Stimulated activated CD8-positive, alpha-beta memory T cell treated with anti-CD3 and anti-CD28 coated beads, Interleukin-15, amount 100 ng/mL, for 48 hours (primary cell): ENCODE measurements at places on chromosomes 3 and 15.

DNA sequence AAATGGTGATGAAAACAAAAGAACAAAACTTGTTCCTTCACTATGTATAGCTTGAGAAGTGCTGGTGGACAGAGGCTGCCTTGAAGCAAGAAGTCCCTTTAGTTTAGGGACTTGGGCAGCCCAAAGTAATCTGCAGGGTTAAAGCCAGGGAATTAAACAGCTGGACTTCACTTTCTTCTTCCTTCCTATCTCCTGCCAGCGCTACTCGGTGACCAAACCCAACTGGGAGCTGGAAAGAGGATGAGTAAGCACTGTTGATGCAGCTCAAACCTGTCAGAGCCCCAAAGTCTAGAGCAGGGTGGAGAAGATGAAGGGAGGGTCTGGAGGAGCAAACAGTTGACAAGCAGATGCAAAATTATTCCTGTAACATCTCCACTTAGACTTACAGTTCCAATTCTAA, 73.1 kb upstream of the FBN1 start:
- DNase-seq, result no peak

- DNase-seq, result no peak
Observed at GRCh38 chr3:123750659-123751420, 133.3 kb downstream of the MYLK start.

DNA sequence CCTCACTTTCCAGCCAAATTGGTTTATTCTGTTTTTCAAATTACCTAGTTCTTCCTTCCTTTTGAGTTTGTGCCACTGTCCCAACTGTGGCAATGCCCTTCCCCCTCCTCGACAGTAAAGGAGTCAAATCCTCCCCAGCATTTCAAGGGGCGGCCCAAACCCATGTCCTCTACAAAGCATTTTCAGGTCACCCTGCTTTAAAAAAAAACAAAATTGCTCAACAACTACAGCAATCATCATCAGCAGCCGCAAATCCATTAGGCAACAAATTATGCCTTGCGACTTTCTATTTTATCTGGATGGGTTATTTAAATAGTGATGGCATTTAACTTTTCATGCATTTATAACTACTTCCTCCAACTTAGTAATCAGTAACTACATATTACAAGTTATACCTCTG, 32.7 kb downstream of the PLD1 start:
- DNase-seq, result no peak

GRCh38 chr15:41279535-41280283, 48.6 kb downstream of the CHP1 start:
- DNase-seq, result no peak

DNA sequence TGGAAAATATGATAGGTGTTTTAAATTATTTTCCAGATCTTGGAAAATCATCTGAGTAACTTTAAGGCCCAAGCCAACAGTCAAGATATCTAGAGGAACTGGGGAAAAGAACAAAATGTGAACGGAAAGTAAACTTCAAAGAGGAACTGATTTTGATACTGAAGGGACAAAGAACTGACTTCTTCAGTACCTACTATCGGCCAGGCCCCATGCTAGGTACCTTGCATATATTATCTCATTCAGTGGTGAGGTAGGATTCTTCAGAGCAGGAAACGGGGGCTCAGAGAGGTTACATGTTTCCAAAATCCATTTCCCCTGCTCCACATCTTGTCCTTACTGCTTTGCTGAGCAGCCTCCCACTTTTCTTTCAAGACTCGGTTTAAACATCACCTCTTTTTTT, 9.8 kb upstream of the ZNF710 start:
- no peak for DNase-seq

DNA sequence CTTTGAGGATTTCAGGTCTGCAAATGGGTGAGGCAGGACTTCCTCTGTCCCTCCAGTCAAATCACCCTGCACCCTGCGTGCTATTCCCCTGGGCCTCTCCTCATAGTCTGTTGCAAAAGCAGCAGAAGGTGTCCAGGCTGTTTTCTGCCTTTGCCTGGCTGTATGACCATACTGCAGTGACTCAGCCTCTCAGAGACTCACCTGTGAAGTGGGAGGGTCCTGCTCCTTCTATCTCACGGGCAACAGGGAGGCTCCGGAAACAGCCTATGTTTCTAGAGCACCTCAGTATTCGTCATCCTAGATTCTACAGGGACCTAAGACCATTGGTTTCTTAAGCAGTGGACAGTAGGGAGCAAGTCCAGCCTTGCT, 216.4 kb downstream of the TLE3 start:
- no peak for DNase-seq

GRCh38 chr3:46406443-46406787, 451 bp downstream of the CCR5AS start:
- DNase-seq, result no peak

DNA sequence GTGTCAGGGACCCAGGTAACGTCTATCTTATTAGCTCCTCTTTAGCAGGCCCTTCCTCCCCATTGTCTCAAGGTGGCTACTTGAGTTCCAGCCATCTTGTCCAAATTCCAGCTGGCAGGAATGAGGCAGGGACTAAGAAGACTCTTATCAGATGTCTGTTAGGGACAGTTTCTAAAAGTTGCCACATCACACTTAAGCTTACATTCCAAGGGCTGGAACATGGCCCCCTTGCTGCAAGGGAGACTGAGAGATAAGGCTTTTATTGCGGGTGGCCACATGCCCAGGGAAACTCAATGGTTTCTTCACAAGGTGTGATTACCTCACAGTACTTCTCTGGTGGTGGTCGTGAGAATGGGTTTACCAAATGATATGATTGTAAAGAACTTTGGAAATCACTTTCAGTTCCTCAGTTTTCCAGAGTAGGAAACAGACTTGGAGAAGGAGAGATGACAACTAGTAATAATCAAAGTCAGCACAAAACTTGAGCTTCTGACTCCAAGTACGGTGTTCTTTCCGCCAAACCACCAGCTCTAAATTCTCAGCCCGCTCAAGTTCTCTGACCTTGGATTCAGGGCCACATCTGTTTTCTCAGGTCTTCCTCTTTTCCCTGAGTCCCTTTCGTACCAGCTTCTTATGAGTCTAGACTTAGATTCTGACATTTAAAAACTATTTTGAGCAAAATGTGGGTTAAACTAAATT, 14.2 kb downstream of the PDIA5 start:
- no peak for DNase-seq

- no peak for DNase-seq
Observed at GRCh38 chr3:66472313-66473134, 28.3 kb downstream of the LRIG1 start.

GRCh38 chr3:27024493-27024892, 344.7 kb downstream of the NEK10 start:
- no peak for DNase-seq

- DNase-seq, result no peak
Observed at GRCh38 chr3:186239321-186239720, 122.7 kb downstream of the DGKG start.

DNA sequence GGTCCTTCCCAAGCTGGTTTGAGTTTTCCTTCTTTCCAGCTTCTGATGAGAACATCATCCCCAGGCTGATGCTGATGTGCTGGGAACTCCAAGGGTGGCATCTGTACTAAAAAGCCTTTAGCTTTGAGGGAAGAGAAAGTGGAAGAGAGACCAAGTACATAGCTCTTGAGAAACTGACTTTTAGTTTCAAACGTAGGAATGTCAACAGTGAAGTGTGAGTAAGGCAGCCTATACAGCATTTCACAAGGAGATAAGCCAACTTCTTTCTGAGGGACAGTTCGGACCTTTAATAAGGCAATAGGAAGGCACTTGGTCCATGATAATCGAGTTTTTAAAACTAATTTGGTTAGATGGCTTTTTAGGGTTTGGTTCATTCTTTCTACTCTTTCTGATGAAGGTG, 53.7 kb downstream of the DLG1 start:
- DNase-seq, result no peak

DNA sequence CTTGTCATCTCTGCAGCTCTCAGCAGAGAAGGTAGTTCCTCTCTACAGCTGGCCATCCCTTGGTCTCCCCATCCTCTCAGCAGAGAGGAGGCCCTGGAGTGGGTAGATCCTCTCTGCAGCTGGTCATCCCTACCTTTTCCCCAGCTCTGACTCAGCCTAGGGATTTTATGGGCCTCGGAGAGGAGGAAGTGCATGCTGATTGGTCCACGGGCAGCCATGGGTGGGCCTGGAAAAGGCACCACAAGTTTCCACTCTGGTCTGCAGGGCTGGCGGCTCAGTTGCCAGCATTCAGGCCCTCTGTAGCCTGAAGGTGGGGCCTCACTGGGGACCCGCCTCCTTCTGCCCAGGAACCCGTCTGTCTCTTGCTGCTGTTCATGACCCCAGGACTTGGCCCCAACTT, 36.9 kb downstream of the NR1D2 start:
- DNase-seq, result no peak

DNA sequence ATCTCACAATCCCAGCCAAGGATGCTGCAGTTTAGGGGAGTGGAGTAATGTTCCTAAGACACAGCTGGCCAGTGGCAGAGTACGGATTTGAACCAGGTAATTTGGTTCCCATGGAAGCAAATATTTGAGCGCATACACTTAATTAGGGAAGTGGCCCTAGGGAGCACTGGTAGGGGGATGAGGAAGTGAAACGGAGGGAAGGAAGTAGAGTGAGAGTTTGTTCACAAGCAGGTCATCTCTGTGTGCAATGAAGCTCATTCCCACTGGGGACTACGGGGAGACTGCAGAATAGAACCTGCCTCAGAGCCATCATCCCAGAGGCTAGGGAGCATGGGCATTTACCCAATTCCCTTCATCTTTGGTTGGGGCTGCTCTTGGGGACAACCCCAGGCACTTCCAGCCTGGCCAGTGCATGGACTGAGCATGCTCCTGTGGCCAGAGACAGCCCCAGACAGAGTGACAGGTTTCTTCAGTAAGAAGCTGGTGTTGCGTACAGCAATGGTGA, 317.2 kb upstream of the PROK2 start:
- no peak for DNase-seq

- no peak for DNase-seq
Observed at GRCh38 chr3:157384491-157384890, 52.2 kb upstream of the PTX3 start.

DNA sequence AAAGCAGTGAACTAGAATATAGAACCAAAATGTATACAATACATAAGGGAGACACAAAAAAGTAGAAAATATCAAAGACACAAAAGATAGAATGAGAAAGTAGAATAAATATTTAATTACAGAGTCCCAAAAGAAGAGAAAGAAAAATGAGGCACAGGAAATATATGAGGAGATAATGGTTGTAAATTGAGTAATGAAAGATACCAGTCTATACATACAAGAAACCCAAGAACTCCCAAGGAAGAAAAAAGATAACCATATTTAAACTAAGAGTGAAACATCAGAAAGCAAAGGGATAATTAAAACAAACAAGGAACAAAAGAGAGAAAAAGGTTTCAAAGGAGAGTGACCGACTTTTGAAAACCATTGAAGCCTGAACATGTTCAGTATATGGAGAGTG, 47.3 kb downstream of the CPEB1 start:
- DNase-seq, result no peak

DNA sequence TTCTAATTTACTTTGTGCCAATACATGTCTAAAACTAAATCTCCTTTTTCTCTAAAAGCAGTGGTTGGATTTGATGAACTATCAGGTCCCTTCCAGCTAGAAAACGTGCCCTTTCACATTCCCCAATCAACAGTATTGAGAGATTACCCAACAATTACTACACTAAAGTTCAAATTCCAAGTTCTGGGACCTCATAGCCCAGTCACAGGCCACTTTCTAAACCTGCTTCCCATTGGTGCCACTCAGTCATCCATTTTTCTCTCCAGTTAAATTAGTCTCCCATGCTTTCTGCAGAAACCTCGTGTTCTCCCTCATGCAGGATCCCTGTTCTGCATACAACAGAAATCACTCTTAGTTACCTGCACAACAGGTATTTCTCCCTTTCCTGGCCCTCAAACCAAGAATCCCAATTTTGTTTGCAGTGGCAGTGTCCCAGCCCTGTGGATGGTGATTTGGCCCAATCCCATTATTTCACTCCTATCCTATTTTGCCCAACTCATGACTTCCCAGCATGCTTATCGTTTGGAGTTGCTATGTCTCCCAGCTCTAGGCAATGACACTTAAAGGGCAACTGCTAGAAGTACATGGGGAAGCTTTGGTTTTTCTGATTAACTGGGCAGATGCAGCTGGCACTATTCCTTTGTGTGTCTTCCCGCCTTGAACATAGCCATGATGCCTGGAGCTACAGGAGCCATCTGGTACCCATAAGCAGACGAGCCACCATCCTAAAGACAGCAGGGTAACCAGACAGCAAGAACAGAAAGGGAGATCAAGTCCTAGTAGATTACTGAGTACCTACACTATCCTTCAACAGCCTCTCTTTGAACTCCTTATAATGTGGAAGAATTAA, 224.2 kb downstream of the MINAR1 start:
- no peak for DNase-seq

DNA sequence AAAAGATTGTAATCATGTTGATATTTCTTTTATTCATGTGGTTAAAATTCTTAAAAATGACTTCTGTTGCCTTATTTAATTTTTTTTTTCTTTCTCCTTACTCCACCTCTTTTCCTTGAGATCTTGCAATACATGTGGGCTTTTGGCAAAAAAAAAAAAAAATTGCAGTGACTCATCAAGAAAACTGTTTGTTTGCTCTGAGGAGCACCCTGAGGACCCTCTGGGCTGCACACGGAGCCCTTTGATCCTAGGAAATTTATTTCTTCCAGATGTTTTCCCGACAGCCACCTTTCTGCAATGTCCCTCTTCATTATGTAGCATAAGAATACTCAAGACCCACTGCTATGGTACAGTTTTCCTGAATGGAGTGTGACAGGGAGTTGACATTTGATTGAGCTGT, 371.7 kb downstream of the ZBTB20 start:
- DNase-seq, result no peak

DNA sequence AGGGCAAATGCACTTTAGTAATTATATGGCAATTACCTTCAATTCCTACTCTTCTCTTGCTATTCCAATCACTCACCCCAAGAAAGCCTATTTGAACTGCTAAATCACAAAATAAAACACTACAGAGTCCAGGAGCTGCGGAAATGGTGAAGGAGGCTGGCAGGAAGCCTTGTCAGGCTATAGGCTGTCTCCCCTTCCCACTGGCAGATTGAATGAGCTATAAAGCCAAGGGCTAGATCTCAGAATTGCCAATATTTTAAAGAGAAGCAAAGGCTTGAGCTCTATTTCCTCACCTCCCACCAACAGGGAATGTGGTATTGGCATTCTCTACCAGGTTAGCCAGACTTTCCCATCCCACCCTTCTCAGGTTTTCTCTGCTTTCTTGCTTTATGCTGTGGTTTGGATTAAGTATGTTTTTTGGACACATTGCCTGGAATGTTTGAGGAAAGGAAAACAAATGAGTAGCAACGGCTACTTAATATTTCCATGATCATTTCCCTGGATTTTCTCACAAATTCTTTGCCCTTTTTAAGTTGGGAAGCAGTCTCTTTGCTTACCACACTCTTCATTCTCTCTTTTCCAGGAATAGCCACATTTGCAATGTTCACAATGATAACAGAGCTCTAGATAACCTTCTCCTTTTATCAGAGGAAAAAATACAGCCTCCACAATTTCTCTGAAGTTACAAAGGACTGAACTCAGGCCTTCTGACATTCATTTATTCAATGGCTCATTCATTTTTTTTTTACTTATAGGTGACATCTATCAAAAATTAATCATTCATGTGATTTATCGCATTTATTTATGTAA, 1125.4 kb downstream of the ROBO1 start:
- no peak for DNase-seq

GRCh38 chr3:102483556-102483955, 48.7 kb downstream of the ZPLD1 start:
- no peak for DNase-seq
